A549 treated with AZD2906 at 1 μM for 4 hours (cell line): ENCODE measurements at places on chromosomes 3 and 15. TPM values are rescaled to one million over a fixed set of nuclear protein-coding genes. Genes with fewer than 3 reads are reported as not detected.

RASL12 gene
- 0.08 to 0.18 TPM (median 0.09 TPM) in 5 replicates for total RNA-seq

CLDN16 gene
- 0.03 to 0.16 TPM (median 0.09 TPM) in 5 replicates for total RNA-seq

ST8SIA2 gene
- 0.46 to 0.56 TPM (median 0.50 TPM) in 5 replicates for total RNA-seq

CCDC13 gene
- total RNA-seq, result 0.26 to 0.50 TPM (median 0.45 TPM) in 5 replicates

FANCI gene
- total RNA-seq, result 47.0 to 69.0 TPM (median 58.5 TPM) in 5 replicates

A4GNT gene
- total RNA-seq, result not detected in 5 replicates
